ENCODE measurements at places on chromosomes 3 and 15. TPM values are rescaled to one million over a fixed set of nuclear protein-coding genes. Genes with fewer than 3 reads are reported as not detected.

DNA sequence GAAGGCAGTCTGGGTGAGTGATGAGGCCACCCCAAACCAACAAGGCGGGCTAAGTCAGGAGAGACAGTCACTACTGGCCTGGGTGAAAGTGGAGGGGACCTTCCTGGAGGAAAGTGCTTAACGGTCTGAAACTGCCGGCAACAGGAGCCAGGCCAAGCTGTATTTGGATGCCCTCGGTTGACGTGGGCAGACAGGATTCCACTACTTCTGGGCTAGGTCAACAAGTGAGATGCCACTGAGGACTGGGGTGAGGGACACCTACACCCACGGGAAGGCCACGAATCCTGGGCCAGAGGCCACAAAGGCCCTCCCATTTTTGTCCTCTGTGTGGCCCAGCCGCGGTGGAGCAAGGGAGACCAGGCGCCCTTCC is 12.3 kb downstream of the SPTBN5 start:
- DNase-seq = no peak

DNA sequence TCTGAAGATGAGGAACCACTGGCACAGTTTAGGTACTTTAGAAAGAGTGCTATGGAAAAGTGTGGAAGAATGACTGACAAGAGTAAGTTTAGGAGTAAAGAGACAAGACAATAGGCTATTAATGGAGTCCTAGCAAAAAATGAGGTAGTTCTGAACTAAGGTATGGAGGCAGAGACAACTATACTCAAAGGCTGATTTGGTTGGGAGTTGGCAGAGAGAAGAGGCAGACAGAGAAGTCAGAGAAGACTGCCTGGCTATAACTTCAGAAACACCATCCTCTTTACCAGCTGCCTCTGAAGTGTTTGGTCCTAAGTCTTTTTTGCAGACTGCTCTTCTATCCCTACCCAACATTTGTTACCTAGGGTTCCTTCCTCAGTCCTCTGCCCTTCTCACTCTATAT is 19.2 kb downstream of the DYNC1LI1 start:
- DNase-seq = no peak

ECE2 gene
- not detected for total RNA-seq

OXTR gene
- total RNA-seq = not detected

GRCh38 chr3:32017286-32017685 is 35.7 kb downstream of the ZNF860 start:
- no peak for DNase-seq

All from CD8-positive, alpha-beta T cell (primary cell).